ENCODE measurements at places on chromosomes 16 and 17.

DNA sequence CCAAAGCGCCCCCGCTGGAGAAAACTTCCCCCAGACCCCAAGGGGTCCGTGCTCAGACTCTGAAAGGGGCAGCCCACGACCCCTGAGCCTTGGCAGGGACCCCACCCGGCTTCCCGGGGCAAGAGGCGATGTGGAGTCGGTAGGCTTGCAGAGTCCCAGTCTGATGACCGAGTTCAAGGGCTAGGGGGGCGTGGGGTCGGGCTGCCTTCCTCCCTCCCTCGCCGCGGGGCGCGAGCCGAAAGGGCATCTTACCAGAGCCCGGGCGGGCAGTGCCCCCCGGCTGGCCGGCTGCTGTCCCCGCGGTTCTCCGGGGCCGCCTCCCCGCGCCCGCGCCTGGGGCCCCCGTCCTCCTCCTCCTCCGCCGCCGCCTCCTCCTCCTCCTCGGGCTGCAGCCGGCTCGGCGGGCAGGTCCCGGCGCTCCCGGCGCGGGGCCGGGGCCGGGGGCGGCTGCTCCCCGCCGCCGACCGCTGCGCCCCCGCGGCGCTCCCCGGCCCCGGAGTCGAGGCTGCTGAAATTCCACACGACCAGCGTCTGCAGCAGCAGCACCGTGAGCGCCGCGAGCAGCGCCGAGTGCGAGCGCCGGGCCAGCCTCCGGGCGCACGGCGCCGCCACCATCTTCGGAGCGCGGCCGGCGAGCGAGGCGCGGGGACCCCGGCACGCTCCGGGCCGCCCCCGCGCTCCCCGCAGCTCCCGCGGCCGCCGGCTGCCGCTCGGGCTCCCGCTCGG lies 415 bp downstream of the XYLT1 start:
- no peak for DNase-seq

GRCh38 chr17:82031303-82031884 lies at the start of gene RAC3:
RAC3 (plus strand) TSS chr17:82031678; CDS start chr17:82031762, 84 bp downstream.
- no peak for DNase-seq

DNA sequence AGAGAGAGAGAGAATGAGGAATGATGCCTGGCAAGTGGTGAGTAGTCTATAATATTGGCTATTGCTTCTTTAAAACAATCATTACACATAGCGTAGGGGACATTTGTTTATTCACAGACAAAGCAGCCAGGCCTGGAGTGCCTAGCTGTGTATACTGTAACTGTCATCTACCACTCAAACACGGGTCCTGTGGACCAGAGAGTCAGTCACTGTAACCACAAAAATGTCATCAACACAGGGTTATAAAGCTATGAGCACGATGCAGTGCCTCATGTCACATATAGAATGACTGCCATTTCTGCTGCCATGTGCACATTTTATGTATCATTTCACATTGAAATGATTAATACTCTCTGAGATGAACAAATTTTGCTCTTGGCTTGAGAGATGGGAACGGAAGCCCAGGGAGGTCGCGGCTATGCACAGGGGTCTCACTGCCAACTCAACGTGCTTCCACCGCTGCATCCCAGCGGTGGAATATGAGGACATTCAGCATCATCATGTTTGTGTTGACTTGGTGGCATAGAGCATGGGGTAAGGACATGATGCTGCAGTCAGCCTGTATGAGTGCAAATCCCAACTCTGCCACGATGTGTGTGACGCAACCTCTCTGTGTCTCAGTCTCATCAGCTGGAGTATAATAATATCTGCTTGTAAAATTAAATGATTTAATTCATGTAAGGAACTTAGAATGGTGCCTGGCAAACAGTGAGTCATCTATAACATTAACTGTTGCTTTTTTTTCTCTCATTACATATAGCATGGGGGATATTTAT lies 3.3 kb downstream of the MT1H start:
- DNase-seq, result no peak

DNA sequence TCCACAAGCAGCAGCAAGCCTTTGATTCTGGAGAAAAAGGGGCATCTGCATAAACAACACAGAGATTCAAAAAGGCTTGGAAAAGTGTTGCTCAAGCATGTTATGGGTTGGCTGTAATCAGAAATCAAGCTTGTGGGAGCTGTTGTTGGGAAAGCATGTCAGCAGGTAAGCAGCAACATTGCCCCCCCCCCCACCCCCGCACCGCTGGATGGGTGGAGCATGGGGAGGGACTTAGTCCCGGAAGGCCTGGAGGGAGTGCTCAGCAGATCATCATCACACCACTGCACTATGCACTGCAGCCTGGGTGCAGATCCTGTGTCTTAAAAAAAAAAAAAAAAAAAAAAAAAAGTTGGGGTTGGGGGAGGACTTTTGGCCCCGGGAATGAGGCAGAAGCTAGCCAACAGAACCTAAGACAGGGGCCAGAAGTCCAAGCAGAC lies 16.8 kb upstream of the AKAP1 start:
- DNase-seq, result no peak

DNA sequence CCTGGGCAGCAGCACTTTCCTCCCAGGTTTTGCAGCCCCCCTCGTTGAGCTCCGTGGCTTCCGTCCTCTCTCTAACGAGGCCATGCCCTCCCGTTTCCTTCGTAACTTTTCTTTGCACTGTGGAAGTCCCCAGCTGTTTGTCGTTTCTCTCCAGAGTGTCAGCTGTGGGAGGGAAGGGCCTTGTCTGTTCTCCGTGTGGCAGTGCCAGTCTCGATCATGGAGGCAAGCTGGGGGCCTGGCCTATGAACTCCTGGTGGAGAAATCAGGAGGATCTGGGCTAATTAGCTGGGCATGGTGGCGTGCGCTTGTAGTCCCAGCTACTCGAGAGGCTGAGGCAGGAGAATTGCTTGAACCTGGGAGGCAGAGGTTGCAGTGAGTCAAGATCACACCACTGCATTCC lies 28.3 kb downstream of the TBCD start:
- DNase-seq, result no peak

- DNase-seq, result no peak
These were observed 28.7 kb upstream of the NGFR start for GRCh38 chr17:49466436-49466835.

Measured in cerebellar nuclear complex (tissue), 1 donor.